ENCODE measurements at places on chromosomes 13 and 19.

DNA sequence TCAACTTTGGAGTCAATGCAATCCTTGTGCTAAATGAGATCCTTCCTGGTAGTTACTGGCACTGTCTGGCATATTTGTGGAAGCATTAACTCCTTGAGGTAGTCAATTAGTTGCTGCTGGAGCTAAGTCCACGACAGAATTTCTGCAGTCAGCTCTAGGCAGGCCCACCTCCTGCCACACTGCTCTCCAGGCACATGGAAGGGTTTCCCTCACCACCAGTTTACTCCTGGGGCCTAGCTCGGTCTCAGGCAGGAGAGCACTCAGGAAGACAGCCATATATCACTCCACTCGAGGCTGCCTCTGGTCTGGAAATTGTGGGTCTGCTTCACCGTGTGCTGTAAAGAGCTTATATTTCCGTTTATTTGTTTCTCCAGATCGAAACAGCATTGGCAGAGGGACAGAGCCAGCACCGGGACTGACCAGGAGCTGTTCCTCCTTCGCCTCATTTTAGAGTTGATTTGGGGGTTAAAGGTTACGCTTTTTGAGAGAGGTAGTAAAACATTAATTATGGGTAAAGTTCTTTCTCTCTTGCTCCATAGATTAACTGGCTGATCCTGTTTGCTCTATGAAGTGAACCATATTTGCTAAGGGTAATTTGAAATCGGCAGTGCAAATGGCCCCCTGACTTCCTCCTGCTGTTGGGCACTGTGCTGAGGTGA, 20.6 kb upstream of the GTF3A start:
- no peak for DNase-seq

DNA sequence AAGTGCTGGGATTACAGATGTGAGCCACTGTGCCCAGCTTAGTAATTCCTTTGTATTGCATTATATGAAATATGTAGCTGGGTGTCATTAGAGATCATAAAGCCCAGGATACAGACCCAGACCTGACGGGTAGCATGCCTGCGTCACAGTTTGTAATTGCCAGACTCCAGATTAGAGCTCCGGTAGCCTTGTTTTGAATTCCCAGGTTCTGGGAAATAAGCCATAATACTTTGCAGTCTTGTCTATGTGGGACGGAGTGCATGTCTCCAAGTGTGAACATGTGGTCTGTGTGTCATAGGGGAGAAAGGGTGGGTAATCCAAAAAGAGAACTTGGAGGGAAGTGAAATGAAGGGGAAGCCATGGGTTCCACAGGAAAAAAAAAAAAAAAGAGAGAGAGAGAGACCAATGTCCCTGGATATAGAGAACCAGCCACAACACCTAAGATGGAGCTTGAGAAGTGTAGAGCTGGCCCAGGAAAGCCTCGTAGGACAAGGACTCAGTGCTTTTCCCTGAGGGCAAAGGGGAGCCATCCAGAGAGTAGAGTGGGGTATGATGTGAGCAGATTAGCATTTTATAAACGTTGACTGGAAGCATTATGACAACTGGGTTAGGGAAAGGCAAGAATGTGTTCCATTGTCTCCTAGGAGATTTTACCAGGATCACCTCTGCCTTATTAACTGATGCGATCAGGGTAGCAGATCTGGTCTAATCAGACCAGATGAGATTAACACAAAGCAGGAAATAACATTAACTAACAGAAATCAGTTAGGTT, 2.6 kb downstream of the ZSCAN4 start:
- no peak for DNase-seq

DNA sequence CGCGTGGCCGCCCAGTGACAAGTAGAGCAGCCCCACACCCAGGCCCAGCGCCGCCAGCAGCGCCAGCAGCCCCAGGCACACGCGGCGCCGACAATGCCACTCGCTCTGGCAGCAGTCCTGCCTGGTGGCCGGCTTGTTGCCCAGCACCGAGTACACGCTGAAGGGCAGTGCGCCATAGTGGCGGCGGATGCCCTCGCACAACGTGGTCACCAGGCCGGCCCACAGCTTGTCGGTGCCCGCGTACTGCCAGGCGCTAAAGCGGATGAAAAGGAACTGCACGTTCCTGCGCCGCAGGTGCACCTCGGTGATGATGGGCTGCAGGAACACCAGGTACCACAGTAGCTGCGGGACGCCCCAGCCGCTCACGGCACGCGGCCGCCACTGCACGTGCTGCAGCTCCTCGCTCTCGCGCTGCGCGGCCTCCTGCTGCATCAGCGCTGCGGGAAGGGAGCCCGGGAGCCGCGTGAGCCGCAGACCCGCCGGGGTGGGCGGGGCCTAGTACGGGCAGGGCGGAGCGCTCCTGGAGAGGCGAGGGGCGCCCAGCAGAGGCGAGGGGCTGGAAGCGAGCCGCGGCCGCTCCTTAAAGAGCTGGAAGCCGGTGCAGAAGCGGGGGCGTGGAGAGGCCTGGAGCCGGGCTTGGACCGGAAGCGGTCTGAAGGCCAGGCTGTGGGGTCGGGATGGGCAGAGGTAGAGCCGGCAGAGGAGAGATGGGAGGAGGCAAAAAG, 7.3 kb downstream of the NKPD1 start:
- DNase-seq: no peak

GRCh38 chr19:47001584-47001983, 18.1 kb upstream of the NPAS1 start:
- no peak for DNase-seq

GRCh38 chr13:20475927-20476691, 49.5 kb downstream of the CRYL1 start:
- DNase-seq: no peak

DNA sequence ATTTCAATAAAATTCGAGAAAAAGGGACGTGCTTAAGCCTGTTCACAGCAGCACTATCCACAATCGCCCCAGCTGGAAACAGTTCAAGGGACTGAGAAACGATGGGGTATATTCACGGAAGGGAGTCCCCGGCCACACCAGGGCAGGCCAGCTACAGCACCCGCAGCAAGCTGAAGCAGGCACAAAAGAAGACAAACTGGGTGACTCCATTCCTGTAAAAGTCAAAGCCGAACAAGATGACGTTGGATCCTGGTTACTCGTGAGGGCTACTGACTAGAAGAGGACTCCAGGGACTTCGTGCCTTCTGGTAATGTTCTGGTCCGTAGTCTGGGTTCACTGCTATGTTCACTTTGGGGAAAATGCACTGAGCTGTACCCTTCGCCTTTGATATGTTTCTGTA, 57.6 kb downstream of the COL4A1 start:
- DNase-seq: no peak

DNA sequence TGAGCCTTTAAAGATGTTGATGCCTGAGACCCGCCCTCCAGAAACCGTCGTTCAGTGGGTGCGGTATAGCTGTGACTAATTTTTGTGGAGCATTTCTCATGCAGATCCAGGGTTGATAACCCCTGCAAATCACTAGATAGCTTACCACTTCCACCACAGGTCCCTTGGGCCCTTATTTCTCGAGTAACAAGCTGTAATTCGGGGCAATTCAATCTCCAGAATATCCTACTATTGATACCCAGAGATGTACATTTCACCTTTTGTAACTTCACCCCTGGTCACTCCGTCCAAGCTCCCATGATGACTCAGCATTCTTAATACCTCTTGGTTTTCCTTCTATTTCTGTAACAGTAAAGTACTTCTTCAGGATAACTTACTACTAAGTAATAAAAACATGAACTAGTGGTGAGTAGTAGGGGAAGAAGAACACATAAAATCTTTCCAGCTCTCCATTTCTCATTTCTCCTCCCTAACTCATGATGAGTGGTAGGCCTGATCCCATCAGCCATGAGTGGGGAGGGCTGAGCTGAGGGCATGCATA, 71.9 kb upstream of the UBL3 start:
- no peak for DNase-seq

- DNase-seq: no peak
Observed at GRCh38 chr13:114039471-114040141, 65.7 kb upstream of the C13orf46 start.

GRCh38 chr13:112675366-112675756, 14.5 kb upstream of the ATP11A start:
- no peak for DNase-seq

DNA sequence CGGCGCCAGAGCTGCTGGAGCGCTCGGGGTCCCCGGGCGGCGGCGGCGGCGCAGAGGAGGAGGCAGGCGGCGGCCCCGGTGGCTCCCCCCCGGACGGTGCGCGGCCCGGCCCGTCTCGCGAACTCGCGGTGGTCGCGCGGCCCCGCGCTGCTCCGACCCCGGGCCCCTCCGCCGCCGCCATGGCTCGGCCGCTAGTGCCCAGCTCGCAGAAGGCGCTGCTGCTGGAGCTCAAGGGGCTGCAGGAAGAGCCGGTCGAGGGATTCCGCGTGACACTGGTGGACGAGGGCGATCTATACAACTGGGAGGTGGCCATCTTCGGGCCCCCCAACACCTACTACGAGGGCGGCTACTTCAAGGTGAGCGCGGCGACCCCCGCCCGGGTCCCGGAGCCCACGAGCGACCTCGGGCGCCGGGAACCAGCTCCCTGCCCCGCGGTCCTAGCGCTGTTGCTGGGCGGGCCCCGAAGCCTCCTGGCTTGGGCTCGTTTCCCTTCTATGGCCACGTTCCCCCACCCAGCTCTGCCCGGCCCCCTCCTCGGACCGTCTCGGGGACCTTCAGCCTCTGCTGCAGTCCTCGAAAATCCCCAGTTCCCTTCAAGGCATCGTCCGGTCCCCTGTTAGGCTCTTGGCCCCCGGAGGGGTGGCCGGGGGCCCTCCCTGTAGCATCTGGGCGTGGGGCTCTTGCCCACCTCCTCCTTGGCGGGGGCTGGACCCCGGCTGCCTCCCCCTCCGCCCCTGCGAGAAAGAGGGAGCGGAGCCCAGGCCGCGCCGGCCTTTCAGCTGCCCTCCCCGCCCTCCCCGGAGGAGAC, at the start of gene CDC34:
TSS of gene CDC34 (plus strand) at position 8 of the 808 bp plus-strand sequence. CDS start at position 180, 172 bp downstream.
- DNase-seq: no peak

- no peak for DNase-seq
Observed at GRCh38 chr19:45448887-45449299, 18.9 kb upstream of the FOSB start.

GRCh38 chr13:44523146-44524015, 52.7 kb downstream of the TSC22D1 start:
- DNase-seq: no peak

- DNase-seq: no peak
Observed at GRCh38 chr19:34998777-34999497, 1.2 kb upstream of the GRAMD1A start.

Data from NCI-H1436 treated with DMSO at 0.1 percent for 48 hours (cell line).